Fibroblast of skin of left biceps (primary cell): ENCODE measurements at places on chromosomes 16 and 17.

DNA sequence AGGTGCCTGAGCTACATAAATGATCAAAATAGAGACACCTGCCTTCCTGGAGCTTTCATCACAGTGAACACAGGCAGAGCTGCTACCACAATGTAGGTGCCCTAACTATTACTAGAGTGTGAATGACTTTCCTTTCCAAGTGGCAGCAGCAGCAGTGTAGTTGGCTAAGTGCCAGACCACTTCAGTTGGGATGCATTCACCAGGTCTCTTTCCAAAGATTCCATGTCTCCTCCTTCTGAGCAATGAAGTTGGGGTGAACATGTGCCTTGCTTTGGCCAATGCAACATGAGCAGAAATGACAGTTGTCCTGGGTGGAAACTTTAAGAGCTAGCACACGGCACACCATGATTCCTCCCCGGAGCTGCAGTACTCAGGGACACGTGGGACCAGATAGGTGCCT lies 23.3 kb upstream of the CACNG4 start:
- no peak for DNase-seq

DNA sequence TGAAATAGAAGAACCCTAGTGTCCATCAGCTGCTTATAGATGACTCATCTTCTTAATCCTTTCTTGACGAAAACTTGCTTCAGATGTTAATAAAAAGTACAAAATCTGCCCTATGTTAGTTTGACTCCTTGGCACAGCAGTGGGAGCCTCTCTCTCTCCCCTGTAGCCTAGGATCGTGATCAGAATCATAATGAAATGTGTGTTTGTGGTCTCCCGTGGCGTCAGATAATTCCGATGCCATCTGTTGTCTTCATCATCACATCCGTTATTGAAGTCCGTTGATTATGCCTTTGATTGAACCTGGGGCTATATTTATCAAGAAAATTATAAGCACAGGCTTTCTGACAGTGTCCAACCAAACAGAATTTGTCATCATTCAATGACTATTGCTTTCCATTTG lies 102.5 kb downstream of the BMERB1 start:
- DNase-seq = no peak

GRCh38 chr16:72835086-72835485 lies 212.8 kb downstream of the ZFHX3 start:
- DNase-seq = no peak

GRCh38 chr17:69069226-69069750 lies 8.6 kb upstream of the ABCA9 start:
- DNase-seq = no peak

GRCh38 chr17:50966163-50966666 lies 100.1 kb upstream of the TOB1 start:
- DNase-seq = no peak

GRCh38 chr16:10590342-10590741 lies 9.9 kb upstream of the EMP2 start:
- DNase-seq = no peak

GRCh38 chr17:41530062-41531048 lies 2.2 kb upstream of the KRT19 start:
- DNase-seq = no peak

- DNase-seq = no peak
Observed at GRCh38 chr17:83156408-83156807, 77.0 kb downstream of the METRNL start.

GRCh38 chr16:11964761-11965551 lies at the start of gene TNFRSF17:
Gene TNFRSF17, plus strand, starts transcription at chr16:11965210. Its CDS starts 115 bp downstream, at chr16:11965325.
- DNase-seq = no peak
